ENCODE measurements at places on chromosomes 7 and 10.

DNA sequence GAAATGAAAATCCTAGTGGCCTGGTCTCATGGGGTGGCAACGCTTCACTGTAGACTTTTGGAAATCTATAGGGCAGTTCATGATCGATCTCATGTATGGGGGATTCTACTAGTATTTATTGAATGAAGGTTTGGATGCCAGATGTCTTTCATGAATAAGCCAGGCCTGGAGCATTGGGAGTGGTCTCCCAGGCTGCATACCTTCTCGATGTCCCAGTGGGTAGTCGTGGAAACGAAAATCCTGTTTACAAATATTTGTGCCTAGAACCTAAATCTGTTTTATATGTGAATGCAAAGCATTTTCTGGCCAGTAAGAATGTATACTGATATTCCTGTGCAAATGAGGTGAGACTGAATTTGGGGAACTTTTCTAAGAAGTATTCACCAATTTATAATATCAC lies 105.0 kb upstream of the C1QL3 start:
- no peak for DNase-seq

- peak; percentile 86 for DNase-seq
Measured at GRCh38 chr10:43396061-43396927, 12.7 kb downstream of the HNRNPF start.

GRCh38 chr7:81300753-81301152 lies 381.9 kb upstream of the SEMA3C start:
- DNase-seq = no peak

DNA sequence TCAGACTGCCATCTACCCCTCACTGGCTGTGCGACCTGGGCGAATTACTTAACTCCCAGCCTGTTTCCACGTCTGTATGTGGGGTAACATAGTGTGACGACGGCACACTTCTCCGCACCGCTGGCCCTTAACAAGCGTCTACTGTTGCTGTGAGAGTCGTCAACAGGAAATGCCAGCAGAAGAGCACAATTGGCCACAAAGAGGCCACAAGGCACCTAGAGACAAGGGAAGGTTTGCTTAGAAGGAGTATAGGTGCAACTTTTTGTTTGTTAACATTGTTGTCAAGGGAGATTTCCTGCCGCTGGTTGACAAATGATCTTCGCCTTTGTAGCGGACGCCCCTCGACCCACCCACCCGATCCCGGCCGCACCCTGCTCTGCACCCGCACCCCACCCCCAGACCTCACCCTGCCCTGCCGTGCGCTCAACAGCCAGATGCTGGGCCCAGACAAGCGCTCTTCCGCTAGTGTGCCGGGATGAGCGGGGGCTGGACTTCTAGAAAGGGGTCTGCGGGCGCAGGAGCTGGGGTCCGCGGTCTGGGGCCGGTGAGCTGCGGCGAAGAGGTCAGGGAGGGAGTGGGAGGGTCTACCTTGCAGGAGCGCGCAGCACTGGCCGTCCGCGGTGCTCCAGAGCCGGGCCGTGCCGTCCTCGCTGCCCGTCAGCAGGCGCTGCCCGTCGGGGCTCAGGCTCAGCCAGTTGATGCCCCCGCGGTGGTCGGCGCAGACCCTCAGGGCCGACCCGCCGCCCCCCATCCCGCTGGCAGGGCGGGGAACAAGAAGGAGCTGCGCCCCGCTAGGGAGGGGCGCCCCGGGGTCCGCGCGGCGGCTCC lies 785 bp downstream of the WDR86 start:
- no peak for DNase-seq

DNA sequence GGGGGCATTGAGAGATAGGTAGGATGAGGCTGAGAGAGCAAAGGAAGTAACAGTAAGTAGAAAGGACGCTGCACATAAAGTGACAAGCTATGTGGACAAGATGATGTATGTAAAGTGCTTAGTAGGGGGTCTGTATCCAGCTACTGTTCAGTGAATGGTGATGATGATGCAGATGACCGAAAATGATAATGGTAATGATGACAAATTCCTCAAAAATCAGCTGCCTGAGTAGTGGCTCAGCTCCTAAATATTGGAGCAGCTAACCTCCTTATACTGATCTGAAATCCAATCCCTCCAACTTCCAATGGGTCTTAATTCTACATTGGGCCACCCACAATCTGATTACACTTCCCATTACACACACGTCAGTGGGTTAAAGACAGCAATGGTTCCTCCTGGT lies 27.1 kb upstream of the KCNMA1 start:
- no peak for DNase-seq

- DNase-seq = peak; percentile 29
Measured at GRCh38 chr10:35194906-35195305, 68.3 kb downstream of the CREM start.

DNA sequence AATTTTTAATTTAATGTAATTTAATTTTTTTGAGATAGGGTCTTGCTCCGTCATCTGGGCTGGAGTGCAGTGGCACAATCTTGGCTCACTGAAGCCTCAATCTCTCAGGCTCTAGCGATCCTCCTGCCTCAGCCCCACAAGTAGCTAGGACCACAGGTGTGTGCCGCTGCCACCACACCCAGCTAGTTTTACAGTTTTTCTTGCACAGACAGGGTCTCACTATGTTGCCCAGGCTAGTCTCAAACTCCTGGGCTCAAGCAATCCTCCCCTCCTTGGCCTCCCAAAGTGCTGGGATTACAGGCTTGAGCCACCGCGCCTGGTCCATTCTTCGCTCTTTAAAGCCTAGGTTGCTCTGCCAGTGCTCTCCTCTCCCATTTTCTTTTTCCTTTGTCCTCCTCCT lies 12.9 kb downstream of the CALML3 start:
- DNase-seq = no peak

- no peak for DNase-seq
Measured at GRCh38 chr10:84605802-84606201, 277.4 kb downstream of the CCSER2 start.

GRCh38 chr7:140034421-140034820 lies 28.3 kb downstream of the PARP12 start:
- DNase-seq = no peak

DNA sequence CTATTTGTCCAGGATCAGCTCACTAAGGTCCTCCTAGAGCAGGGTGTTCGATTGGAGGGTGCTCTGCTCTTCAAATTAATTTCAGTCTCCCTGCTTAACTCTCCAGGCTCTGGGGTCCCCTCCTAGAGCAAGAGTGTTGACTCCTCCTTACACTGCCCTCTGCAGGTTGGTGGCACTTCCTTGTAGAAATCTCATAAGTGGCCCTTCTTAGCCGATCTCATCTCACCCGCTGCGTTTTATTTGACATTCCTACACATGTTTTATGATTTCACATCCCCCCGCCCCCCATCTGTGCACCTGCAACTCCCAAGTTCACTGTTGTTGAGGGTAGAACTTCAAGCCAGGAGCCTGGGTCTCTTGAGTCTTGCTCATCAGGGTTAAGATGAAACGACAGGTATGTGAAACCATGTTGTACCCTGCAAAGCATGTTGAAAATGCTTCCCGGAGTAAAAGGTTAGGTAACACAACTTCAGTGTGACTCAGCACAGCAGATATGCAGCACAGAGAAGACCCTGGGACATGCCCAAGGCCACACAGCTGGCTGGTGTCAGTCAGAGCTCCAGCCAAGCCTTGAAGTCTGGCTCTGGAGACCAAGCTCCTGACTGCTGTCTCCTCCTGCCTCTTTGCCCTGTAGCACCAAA lies 171.2 kb downstream of the PRKAG2 start:
- DNase-seq = peak; percentile 27

DNA sequence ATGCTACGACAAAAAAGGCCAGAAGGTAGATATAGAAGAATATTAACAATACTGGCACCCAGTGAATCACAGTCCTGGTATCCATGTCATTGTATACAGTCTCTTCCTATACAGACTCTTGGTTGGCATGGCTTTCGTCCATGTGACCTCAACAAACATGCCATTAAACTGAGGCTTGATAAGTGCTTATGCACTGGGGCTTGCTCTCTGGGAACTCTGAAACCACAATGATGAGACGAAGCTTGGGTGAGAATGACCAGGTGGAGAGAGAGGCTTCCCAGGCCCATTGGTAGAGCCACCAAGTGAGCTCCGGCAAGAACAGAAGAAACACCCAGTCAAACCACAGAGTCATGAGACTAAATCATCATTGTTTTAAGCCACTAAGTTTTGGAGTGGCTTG lies 33.2 kb downstream of the PNPLA8 start:
- DNase-seq = no peak

GRCh38 chr7:158458096-158458495 lies 129.5 kb downstream of the PTPRN2 start:
- no peak for DNase-seq

- DNase-seq = no peak
Measured at GRCh38 chr7:88789480-88790064, 6.0 kb downstream of the TEX47 start.

DNA sequence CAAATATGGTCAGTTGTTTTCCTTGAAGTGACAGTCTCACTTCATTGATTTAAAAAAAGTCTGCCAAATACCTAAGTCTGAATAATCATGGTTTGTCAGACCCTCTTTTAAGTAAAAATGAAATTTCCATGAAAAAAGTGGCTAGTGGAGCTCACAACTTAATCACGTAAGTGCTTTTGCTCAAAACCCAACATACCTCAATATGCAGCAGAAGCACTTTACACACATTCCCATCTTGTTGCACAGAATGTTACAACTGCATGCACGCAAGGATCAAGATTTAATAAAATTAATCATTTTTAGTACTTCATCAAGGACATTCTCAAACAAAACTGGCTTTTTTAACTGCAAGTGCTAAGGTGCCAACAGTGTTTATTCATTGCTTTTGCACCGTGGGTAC lies 21.6 kb downstream of the EZH2 start:
- no peak for DNase-seq

DNA sequence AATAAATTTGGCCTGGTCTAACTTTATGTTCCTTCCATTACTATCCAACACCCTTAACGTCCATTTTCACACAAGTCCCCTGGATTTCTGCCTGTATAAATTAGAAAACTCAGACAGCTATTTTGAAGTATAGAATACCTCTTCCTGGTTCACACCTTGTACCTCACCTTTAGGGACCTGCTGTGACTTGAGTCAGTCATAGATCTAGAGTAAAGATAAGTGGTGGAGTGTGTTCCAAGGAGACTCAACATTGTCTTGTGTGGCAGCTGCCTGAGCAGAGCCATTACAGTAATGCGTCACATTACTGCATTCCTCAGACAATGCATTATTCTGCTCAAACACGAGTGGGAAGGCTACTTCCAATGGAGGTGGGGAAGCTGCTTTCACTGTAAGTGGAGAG lies 513.9 kb downstream of the ADRA2A start:
- DNase-seq = no peak

DNA sequence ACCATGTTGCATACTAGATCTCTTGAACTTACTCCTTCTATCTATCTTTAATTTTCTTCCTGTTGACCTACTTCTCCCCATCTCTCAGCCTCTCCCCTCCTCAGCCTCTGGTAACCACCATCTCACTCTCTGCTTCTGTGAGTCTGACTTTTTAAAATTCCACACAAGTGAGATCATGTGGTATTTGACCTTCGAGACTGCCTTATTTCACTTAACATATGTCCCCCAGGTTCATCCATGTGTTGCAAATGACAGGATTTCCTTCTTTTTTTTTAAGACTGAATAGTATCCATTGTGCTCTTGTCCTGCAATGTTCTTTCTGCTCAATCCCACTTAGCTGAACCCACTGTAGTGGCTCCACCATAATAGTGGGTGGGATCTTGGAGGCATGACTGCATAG lies 51.4 kb upstream of the DNAJC1 start:
- DNase-seq = no peak

DNA sequence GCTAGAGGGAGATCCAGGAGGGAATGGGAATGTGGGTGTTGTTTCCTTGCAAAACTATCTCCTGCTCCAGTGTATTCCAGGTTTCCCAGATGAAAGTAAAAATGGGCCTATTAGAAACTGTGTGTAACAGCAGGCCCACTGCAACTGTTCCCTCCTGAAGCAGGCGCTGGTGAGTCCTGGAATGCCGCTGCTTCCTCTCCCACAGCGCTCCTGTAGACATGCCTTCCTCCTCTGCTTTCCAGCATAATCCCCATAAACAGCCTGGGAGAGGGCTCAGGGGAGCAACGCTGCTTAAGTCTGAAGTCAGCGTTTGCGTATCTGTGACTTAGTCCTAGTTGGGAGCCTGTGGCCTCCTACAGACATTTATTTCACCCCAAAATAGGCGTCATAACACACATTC lies 551.0 kb upstream of the FOXK1 start:
- no peak for DNase-seq

DNA sequence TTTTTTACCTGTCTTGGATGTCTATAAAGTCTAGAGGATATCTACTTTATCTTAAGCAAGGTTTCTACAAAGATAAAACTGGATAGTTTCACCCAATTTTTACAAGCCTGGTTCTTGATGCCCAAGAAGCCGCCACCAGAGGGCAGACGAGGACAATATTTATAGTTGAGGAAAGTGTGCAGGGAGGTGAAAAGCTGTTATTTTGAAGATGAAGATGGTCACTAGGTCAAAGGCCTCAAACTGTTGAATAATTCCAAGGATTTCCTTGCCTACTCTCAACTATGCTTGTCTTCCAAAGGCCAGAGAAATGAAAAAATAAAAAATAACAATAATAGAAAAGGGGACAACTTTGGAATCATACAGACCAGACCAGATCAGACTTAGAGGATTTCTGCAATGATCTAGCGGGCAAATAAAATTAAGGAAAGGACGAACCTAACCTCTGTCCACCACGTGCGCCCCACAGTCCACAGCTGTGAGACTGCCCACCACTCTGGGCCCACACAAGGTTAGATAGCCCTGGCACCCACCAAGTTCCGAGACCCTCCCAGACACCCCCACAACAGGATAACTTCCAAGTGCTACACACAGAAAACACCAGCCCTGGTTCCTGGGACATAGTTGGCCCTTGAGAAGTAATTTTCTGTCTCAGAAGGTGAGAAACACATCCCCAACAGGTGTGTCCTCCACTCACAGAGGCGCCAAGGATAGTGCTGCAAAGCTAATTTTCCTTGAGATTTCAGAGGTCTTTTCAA lies 2.8 kb downstream of the PKD1L1 start:
- peak; percentile 50 for DNase-seq

- DNase-seq = no peak
Measured at GRCh38 chr7:6166443-6166891, 106.0 kb downstream of the CYTH3 start.

DNA sequence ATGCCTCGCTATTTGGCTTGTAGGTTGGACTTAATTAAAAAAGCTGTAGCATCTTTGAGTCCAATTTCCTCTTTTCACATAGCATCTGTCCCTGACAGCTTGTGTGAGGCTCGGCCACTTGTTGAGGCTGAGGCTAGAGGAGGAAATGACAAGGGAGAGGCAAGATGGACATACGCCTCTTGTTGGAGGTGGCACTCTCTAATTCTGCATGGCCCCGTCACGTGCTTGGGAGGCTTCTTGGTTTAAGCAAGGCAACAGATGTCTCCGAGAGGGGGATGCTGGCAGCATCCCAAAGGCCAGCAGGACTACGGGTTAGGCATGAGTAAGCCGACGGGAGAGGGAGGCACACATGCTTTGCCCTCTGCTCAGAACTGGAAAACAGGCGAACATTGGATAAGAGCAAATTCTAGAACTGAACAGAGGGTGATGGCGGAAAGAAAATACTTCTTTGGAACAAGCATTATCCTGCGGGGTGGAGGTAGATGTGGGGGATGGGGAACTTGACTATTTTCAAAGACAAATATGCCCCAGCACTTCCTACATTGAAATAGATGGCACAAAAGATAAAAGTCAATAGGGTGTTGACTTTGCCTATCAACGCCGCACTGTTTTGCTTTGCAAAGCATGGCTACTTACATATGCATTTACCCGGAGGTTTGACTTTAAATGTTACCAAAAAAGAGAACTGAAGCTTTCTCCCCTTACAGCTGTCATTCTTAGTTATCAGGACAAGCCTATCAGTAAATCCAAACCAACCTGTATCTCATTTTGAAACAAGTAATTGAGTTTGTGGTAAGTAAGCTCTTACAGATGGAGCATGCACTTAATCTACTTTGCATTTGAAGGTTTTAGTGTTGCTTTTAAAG lies 94.8 kb downstream of the CHN2 start:
- no peak for DNase-seq
